ENCODE measurements at places on chromosomes 3 and 15.

- DNase-seq: no peak
These were observed 269.1 kb downstream of the SCAPER start for GRCh38 chr15:76636059-76636458.

DNA sequence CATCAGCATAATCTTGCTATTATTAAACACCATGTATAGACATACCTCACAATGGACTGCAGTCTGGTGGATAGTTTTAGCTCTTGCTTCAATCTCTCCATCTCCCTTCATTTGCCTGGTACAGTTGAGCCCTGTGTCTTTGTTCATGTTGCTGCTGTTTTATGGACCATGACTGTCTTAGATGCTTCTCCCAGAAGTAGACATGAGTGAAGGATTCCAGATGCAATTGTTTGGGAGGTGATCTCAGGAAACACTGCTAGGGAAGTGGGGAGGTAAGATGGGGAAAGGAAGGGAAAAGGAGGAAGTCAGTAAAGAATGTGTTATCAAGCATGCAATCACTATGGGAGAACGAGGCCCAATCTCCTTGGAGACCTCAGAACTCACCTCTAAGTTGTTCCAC is 36.3 kb upstream of the CTNNB1 start:
- DNase-seq: no peak

DNA sequence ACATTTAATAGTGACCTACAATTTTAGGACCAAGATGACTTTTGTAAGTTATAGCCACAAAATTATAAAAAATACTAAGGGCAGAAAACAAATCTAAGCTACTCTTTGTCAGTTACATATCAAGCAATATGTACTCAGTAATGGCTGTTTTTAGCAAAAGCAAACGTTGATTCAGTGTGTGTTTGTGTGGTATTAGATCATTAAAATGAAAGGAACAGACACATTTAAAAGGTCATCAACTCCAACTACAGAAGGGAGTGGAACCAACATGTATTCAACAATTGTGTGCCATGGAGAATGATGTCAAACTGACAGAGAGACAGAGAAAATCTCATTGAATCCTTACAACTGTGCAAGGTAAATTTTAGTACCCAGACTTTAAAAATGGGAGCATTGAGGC is 268.8 kb upstream of the STT3B start:
- DNase-seq: no peak

DNA sequence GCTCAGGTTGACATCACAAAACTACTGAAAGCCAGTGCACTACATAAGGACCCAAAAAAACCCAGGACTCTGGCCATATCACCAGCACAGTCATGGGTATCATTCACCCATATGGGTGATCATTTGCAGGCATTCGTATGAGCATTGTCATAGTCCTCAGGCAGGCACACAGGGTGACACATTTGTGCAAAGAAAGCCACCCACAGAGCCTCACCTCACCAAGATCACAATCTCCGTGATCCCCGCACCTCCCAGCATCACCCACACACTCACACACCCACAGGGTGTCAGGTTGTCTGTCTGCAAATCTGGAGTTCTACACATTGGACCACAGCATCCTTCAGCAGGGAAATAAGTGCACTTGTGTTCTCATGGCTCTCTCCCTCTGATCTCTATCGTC is 166.0 kb upstream of the LPP start:
- peak; percentile 31 for DNase-seq

- DNase-seq: no peak
These were observed 86.0 kb upstream of the TBC1D5 start for GRCh38 chr3:17828388-17828787.

DNA sequence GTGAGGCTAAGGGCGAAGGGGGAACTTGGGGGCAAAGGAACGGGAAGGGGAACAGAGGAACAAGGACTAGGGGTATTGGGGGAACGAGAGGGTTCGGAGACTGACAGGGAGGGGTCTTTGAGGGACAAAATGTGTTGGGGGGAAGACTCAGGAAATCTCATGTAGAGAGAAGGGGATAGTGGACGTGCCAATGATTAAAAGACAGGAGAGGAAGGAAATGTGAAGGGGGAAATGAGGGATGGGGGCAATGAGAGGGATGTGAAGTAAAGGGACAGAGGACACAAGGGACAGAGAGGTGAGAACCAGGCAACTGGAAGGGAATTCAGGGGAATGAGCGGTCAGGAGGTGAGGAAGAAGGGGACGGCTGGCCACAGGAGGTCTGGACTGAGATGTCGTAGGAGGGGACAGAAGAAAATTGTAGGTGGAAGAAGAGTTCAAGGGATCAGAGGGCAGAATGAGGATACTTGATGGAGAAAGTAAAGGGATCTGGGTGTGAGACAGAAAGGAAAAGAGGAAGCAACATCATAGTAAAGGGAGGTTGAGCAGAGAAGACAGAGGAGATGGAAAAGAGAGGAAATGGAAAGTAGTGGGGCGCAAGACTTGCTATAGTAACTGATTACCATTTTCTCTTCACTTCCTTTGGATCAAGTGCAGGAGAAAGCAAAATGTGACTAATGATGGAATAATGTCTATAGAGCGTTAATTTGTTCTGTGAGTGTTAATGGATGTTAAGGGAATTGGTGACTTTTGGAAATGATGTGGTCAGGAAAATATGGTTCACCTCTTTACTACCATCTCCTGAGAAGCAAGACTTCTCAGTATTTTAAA is 749 bp downstream of the RAB8B start:
- DNase-seq: no peak

GRCh38 chr15:35320911-35321310 is 225.1 kb downstream of the DPH6 start:
- no peak for DNase-seq

DNA sequence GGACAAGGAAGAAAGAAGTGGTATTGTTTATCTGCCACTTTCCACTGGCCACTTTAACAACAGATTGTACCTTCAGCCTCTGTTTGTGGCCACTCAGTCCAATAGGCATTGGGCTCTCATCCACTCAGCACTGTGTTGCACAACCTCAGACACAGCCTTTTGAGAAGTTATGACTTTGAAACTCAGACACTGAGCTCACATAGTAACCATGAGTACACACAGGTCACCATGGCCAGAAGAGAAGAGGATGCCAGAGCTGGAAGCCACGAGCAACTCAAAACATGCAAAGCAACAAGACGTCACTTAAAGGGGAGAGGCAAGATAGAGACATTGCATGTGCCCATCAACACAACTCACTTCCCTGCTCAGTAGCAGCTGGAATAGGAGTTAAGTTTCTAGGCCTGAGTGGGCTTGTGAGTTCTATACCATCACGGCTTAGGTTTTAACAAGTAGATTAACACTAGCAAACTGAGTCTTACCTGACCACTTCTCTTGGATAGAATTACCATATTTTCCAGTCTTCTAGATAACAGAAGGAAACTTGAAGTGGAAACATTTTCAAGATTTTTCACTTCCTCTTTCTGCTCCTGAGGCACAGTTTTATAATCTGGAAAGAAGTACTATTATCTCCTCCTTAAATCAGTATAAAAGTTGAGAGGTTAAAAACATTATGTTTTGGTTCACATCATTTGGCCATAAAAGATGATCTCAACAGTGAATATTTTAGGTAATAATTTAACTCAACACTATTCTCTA is 103.5 kb downstream of the IMPG2 start:
- no peak for DNase-seq

- DNase-seq: no peak
These were observed 20.8 kb downstream of the CORO2B start for GRCh38 chr15:68599560-68600071.

GRCh38 chr3:55531321-55531720 is 44.2 kb upstream of the WNT5A start:
- no peak for DNase-seq

DNA sequence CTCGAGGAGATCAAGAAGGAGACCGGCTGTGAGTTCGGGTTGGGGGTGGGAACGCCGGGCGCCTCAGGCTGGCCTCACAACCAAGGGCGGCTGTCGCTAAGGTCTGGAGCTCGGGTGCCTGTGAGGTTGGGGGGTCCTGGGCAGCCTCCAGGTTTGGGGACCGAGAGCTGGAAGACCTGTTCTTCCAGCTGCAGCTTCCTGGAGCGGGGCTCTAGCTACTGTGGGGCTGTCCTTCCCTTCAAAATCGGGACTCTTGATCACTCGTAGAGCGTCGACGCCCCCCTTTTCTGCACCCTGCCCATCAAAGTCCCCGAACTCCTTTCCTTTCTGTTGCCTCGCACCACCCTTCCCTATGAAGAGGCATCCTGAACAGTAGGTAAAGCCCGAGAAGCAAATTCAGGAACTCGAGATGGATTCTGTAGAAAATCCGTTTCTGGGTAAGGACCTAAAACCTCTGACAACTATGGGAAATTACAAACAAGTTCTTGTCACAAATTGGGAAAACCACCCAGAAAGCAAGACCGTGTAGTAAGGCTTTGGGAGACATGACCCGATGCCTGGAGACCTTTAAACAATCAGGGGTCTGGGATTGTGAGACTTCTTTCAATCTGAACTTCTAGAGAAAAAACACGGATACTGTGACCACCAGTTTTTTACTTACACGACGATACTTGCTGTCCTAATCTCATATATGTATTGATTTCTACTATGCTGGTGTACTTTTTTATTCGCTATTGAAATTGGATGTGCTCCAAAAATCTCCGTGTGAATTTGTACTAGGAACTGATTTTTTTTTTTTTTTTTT is 556 bp downstream of the CHP1 start:
- no peak for DNase-seq

DNA sequence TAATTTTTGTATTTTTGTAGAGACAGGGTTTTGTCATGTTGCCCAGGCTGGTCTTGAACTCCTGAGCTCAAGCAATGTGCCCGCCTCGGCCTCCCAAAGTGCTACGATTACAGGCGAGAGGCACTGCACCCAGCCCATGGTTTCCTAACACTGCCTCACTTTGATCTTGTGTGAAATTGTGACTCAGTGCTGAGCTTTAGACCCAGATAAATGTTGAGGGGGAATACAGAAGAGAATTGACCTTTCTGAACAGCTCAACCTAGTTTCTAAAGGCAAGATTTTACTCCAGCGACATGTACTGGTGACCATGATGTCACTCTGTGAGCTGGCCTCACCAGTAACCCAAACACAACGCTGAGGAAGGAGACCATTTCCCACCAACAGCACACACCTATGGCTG is 73.5 kb downstream of the ATP1B3 start:
- DNase-seq: no peak

DNA sequence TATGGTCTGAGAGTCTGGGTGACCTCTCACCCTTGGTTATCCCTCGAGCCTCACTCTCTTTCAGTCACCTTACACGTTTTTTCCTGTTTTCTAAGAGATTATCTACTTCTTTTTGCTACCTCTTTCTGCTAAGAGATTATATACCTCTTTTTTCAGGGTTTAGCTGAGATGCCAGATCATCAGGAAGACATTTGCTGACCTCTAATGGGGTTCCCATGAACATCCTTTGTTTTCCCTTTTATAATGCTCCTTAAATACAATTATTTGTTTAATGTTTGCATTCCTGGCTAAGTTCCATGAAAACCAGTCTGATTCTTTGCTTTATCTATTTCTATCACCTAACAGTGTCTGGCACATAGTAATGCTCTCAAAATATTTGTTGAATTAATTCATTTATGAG is 39.6 kb downstream of the LEKR1 start:
- DNase-seq: no peak

GRCh38 chr15:68433551-68433950 is 1.6 kb upstream of the ITGA11 start:
- DNase-seq: no peak

Data from stimulated activated CD4-positive, alpha-beta T cell treated with anti-CD3 and anti-CD28 coated beads, Interleukin-15, amount 100 ng/mL, for 1 hour (primary cell).